Stimulated activated CD4-positive, alpha-beta T cell treated with anti-CD3 and anti-CD28 coated beads, Interleukin-2, amount 100 ng/mL, for 4 hours (primary cell): ENCODE measurements at places on chromosomes 12 and 14.

GRCh38 chr14:88824314-88825077 is at the start of gene TTC8:
TSS of gene TTC8 (plus strand) at chr14:88824651. CDS start at chr14:88824708, 57 bp downstream.
- DNase-seq, result peak; percentile 78

GRCh38 chr14:99687284-99688209 is 3.4 kb downstream of the CYP46A1 start:
- DNase-seq, result peak; percentile 6

- no peak for DNase-seq
Observed at GRCh38 chr14:47857646-47858045, 182.2 kb upstream of the MDGA2 start.

GRCh38 chr14:65414961-65415589 is 2.5 kb downstream of the FUT8 start:
- DNase-seq, result no peak

- no peak for DNase-seq
Observed at GRCh38 chr14:94380225-94381148, 7.9 kb downstream of the SERPINA1 start.

DNA sequence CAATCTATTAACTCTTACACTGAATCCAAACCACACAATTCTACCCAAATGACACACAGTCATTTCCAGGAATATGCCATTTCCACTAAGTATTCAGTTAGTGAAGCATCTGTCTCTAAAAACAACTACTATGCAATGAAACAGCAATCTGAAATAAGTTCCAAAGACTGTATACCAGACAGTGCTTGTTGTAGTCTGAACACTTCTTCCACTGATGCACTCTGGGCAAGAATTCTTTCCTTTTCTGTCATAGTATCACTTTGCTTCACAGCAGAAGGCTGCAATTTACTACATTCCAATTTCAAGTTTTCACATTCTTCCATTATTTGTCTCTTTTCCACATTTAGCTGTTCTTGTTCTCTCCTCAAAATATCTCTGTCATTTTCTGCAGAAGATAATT is 25.8 kb downstream of the TRIP11 start:
- no peak for DNase-seq

DNA sequence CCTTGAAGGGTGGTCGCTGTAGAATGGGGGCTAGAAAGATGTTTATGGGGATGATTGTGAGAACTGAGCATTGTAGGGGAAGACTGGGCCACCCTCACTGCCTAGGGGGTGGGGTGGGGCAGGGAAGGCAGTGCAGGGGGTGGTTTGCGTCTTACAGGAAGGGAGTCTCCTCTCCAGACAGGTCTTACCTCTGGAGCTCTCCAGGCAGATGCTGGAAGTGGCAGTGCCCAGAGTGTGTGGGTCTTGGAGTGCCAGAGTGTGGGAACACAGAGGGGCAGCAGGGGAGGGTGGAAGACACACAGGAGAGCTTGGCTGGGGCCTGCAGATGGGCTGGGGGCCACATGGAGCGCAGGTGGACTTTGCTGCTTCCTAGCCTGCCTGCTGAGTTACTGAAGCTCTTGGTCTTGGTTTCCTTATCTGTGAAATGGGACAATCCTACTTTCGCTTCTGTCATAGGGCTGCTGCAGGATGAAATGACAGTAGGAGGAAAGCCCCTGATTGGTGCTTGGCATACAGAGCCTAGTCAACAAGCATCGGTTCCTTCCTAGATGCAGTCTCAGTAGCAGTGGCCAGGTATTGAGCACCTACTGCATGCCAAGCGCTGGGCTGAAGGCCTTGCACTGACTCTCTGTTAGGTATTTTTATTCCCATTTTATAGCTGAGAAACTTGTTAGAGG is 118.3 kb downstream of the SLC25A47 start:
- no peak for DNase-seq

GRCh38 chr12:124792961-124793441 is 70.7 kb downstream of the SCARB1 start:
- no peak for DNase-seq

GRCh38 chr14:85595981-85596380 is 66.0 kb downstream of the FLRT2 start:
- no peak for DNase-seq

DNA sequence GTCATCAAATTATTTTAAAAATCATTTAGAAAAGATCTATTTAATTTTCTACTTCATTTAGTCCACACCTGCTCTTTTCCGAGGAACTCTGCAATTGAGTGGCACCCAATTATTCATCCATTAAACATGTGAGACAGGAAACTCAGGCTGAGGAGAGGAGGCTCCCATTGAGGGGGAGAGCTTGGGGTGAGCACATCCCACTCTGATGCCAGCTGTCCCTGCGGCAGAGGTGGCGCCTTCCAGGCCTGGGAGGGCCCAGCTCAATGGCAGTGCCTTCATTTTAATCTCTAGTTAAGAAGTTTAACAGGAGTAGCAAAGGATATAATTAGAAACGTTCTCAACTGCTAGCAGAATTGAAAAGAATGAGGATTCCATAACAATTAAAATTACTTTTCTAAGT is 92.0 kb downstream of the ITPR2 start:
- no peak for DNase-seq

DNA sequence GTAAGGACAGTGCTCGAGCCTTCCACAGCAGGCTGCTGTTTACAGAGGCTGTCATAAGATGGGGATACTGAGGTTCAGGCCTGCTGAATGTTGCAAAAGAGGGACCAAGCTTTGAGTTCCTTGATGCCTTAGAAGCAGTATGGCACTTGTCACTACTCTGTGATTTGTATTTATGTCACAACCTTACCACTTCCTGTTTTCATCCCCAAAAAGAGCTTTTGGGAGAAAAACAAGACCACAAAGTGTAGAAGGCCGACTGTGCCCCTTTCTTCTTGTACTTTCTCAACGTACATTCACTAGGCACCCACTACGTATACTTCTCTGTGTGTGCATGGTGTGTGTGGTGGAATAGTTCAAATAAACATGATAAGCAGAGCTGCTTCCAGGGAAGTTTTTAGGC is 90.1 kb downstream of the DRAM1 start:
- no peak for DNase-seq

DNA sequence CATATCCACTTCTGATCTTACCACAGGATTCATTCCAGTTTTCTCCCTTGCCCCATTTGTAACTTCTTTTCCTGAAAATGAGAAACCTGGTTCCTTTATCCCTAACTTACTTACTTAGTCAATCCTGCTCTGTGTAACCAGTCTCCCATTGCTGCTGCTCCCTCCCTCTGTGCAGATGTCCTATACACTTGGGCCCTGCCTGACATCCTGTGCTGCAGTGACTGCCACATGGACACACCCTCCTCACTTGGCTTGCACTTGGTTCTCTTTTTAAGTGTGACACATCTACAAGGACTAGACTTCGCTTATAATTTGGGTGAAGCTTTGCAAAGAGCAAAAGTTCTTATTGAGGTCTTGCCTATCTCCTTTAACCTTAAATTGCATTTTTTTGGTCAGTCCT is 51.4 kb downstream of the FGD4 start:
- no peak for DNase-seq

- no peak for DNase-seq
Observed at GRCh38 chr14:100498068-100498467, 89.1 kb downstream of the BEGAIN start.

DNA sequence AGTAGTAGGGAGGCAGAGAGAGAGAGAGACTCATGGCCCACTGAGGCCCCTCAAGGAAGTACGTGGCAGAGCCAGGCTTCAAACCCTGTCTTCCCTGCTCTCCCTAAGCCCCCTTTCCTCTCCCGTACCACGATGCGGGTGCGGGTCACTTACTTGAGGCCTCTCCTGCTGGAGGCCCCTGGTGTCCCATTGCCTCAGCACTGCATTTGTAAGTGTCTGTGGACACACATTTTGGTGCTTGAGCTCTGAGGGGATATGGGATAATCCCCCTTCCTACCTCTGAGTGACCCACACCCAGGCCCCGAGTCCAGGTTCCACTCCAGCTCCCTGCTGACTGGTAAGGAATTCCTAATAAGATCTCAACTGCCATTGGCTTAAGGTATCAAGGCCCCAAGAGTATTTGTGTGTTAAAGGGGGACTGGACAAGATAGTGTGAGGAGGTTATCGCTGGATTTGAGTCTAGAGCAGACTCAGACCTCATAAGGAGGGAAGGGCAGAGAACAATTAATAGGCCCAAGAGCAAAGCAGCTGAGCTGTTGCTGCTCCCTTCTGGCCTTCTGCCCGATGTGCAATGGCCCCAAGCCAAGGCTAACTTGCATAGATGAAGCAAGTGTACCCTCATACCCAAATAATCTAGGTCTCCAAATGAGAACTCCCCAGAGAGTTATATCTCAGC is 71.9 kb downstream of the CRACR2A start:
- no peak for DNase-seq
